Neural progenitor cell (in vitro differentiated cells): ENCODE measurements at places on chromosomes 2 and 18. TPM values are rescaled to one million over a fixed set of nuclear protein-coding genes. Genes with fewer than 3 reads are reported as not detected.
A peak's percentile ranks its signal among the peaks of the same experiment; 100 is the strongest.

DNA sequence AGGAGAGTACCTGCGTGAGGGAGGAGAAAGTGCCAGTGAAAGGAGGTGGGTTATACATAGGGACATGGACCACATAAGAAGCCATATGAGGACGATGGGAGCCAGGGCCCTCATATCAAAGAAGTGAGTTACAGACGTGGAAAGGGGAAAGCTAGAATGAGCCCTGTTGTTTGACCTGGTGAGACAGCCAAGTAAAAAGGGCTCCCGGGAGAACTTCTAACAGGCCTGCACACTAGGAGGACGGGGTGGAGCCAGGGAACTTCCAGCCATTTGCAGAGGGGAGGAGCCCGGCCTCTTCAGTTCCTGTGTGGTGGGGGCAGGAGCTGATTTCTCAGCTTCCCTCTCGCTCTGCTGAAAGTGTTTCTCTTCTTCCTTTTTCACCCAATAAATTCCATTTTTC is 84.1 kb upstream of the SLC66A3 start:
- no peak for DNase-seq

GRCh38 chr2:161991991-161992390 is 82.0 kb downstream of the DPP4 start:
- no peak for DNase-seq

- DNase-seq, result peak; percentile 28
Observed at GRCh38 chr2:148999451-148999921, 39.0 kb upstream of the LYPD6B start.

DNA sequence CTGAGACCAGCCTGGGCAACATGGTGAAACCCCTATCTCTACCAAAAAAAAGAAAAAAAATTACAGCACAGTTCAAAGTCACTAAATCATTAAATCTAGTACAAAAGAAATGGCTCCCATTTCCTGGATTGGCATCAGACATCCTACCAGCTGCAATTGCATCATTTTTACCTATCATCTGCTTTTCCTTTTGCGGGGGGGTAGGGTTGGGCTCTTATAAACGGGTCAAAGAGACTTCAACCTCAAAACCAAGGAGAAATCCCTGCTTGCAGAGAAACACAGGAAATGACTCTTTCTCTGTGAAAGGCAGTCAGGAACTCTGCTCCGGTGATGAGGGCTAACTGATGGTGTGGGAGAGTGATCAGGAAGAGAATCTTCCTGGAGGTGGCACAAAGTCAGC is 45.3 kb upstream of the RFX8 start:
- DNase-seq, result no peak

DNA sequence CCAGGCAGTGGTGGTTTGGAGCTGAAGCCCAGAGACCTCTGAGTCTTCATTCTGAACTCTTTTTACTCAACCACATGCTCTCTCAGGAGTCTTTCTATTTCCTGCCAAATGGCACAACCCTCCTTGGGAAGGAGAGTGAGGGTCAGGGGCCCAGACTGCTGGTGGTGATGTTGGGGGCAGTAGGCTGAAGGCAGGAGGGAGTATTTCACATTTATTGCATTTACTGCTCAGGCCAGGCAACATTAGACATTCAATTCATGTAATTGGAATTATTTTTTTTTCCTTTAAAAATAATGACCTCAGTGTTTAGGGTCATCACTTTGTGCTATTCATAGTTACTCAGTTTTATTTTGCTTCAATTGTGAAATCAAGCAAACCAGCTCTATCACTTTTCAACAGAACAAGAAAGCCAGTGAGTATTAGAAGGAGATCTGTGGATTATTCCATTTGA is 311.3 kb upstream of the NT5C1B start:
- DNase-seq, result no peak

DNA sequence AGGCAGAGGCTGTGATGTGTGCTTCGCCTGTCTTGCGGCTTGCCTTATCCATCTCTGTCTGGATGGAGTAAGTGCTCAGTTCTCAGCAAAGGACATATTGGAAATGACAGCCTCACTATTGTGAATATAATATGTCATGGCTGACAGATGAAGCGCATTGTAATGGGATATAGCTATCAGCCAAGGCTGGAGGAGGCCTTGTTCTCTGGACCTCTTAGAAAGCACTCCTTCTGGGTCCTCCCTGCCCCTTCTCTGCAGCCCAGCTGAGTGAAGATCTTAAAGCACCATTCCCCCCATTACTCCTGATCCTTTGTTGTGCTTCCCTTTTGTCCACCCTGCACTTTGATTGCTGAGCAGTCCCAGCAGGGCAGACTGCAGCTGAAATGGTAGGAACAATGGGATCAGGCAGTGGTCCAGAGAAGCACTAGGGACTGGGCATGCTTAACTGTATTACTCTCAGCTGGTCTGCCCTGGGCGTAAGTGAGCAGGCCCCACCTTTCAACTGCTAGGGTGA is 265.3 kb downstream of the SETBP1 start:
- DNase-seq, result peak; percentile 84

GRCh38 chr2:12348216-12348615 is 368.5 kb upstream of the TRIB2 start:
- no peak for DNase-seq

DNA sequence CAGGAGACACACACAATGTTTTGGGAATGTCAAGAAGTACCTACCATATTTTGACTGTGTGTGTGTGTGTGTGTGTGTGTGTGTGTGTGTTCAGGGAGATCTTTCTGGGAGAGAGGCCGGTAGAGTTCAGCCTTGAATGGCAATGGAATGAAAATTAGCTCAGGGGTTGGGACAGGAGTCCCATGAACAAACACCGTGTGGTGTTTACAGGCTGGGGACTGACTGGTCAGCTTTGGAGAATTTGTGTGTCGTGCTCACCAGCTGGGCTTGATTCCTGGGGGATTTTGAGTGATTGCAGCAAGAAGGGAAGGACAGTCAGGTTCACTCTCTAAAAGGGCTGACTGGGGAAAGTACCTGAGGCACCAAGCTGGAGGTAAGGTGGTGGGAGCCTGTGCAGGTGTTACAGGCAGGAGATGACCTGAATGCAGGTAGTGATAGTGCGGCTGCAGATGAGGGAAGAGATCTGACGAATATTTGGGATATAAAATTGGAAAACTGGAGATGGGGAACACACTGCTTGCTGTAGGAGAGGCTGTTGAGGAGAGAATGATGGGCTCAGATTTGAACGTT is 2.5 kb upstream of the ADNP2 start:
- no peak for DNase-seq

- no peak for DNase-seq
Observed at GRCh38 chr2:201835066-201835465, 28.7 kb downstream of the CDK15 start.

DNA sequence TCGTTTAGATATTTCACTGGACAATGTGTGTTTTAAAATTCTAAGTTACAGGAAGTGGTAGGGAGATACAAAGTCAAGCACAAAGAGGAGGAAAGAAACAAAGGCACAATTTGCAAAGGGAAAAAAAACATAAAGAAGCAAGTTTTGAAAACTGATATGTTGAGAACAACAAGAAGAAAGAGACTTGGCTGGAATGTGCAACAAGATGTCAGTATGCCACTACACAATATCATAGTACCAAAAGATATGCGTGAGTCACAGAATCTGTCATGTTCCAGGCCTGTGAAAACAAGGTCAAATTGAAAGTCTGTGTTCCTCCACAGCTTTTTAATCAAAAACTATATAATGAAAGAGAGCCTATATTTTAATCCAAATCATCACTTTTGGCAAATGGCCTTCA is 12.0 kb downstream of the EXOC6B start:
- no peak for DNase-seq

DNA sequence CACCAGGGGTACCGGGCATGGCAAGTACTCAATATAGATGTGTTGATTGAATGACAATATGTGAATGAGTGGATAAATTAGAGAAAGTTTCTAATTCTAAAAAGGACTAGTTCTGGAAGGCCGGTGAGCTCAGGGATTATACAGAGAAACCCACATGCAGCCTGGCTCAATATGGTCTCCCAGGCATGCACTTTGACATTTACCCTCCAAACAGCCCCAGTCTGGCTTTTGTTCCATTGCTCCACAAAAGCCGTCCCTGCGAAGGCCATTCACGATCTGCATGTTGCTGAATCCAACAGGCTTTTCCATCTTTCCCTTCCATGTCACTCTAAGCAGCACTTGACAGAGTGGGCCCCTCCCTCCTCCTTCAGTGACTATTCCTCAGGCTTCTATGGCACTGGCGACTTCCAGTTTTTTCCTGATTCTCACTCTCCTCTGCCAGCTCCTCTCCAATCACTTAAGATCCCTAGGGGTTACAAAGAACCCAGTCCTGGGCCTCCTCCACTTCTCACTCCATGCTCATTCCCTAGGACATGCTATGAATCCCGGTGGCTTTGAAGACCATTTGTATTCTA is 266.7 kb downstream of the AFF3 start:
- no peak for DNase-seq

- DNase-seq, result no peak
Observed at GRCh38 chr18:24402209-24402785, 4.7 kb upstream of the OSBPL1A start.

DNA sequence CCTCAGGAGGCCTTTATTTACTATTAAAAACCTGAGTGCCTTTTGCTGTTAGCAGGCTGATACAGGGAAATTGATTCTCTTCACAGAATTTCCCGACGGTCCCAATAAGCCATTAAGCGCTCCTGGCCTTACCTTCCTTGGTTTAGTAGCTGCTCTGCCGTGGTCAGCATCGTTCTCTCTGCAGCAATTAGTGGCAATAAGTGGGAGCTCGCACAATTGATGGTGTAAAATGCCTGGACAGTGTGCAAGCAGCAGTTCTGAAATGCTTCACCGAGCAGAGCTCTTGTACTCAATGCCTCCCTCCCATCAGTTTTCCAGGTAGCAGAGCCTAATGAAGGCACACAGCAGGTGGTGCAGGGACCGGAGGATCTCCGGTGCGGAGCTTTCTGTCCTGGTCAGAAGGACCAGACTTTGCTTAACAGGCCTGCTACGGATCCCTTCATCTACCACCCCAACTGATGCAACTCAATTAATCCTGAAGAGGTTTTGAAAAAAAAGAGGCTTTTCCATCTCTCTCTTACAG is 1.1 kb upstream of the LINC00305 start:
- peak; percentile 16 for DNase-seq

DNA sequence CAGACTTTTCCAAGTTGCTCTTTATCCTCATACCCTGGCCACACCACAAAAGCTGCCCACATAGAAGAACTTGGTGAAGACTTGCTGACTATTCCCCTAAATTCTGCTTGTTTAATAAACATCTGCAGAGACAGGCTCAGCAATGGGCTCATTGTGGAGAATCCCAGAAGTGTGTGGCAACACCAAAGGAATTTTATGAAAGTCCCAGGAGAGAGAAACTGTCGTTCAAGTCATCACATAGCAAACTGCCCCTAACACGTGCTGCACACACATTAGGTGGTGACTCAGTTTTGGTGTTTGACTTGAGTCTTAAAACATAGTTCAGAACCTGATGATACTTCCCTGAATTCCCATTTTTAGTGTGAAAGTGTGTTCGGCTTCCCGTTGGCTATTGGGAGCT is 38.6 kb downstream of the CYP1B1 start:
- DNase-seq, result no peak

GRCh38 chr18:45939236-45939635 is 27.9 kb downstream of the EPG5 start:
- DNase-seq, result no peak

DNA sequence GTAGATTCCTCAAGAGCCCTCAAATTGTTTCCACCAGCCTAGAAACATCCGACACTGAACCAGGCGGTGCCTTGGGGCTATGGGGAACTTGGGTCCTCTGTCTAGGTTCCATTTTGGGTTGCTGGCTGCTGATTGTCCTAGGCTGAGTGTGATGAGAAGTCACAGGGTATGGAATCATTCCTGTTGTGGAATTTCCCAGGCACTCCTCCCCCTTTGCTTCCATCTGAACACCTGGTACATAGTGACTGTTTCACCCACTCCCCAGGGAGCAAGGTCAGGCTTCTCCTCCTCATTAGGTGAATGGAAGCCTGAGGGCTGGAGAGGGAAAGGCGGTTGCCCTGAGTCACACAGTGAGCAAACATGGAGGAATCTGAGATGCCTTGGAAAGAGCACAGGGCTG is 4.5 kb downstream of the KIF3C start:
- no peak for DNase-seq

- no peak for DNase-seq
Observed at GRCh38 chr2:226001716-226002115, 602.2 kb downstream of the NYAP2 start.

GRCh38 chr2:220127311-220127710 is 499.9 kb downstream of the SLC4A3 start:
- DNase-seq, result no peak

GRCh38 chr18:23885750-23886149 is 128.8 kb upstream of the TTC39C start:
- DNase-seq, result no peak

SLC30A3 gene
- total RNA-seq, result 0.56 and 1.4 TPM in 2 replicates

NR4A2 gene
- 0.37 and 0.56 TPM in 2 replicates for total RNA-seq

SPEG gene
- 5.6 and 18.4 TPM in 2 replicates for total RNA-seq

ST6GAL2 gene
- total RNA-seq, result 10.1 and 12.8 TPM in 2 replicates

EMILIN1 gene
- total RNA-seq, result 0.15 and 5.1 TPM in 2 replicates

COMMD1 gene
- total RNA-seq, result 26.7 and 36.9 TPM in 2 replicates

TUBA4B gene
- total RNA-seq, result not detected in 2 replicates

FBXO36 gene
- total RNA-seq, result 9.5 and 13.1 TPM in 2 replicates

SCN7A gene
- 0.81 and 1.0 TPM in 2 replicates for total RNA-seq

C18orf54 gene
- total RNA-seq, result 21.5 and 40.1 TPM in 2 replicates
